Airway epithelial cell (primary cell): ENCODE measurements at places on chromosomes 12 and 14. TPM values are rescaled to one million over a fixed set of nuclear protein-coding genes. Genes with fewer than 3 reads are reported as not detected.

B4GALNT1 gene
- total RNA-seq = 0.71 and 1.1 TPM in 2 replicates

ANO2 gene
- 0.07 TPM in 1 of 2 replicates, not detected in the other for total RNA-seq

TUNAR gene
- not detected in 2 replicates for total RNA-seq

JPH4 gene
- total RNA-seq = not detected in 2 replicates

GPATCH2L gene
- total RNA-seq = 28.8 and 44.8 TPM in 2 replicates

FLVCR2 gene
- 1.8 and 2.2 TPM in 2 replicates for total RNA-seq

AMN gene
- 1.1 and 3.8 TPM in 2 replicates for total RNA-seq
